ENCODE measurements at places on chromosomes 12 and 14. TPM values are rescaled to one million over a fixed set of nuclear protein-coding genes. Genes with fewer than 3 reads are reported as not detected.

- no peaks in the 10 kb centered on the region for H3K4me1 ChIP-seq
- no peaks in the 10 kb centered on the region for H3K36me3 ChIP-seq
- no peak overlapping the region for H3K4me3 ChIP-seq
Measured at GRCh38 chr14:49191380-49191779, 394.8 kb downstream of the RPS29 start.

GRCh38 chr12:108980831-108981618 is 39.8 kb downstream of the SVOP start:
- H3K27ac ChIP-seq = no peak overlapping the region
- H3K4me3 ChIP-seq = no peak overlapping the region
- H3K36me3 ChIP-seq = no peaks in the 10 kb centered on the region
- no peaks in the 10 kb centered on the region for H3K27me3 ChIP-seq

Gene INHBC
- not detected for total RNA-seq

- DNase-seq = no peak
- no peaks in the 10 kb centered on the region for H3K27me3 ChIP-seq
- H3K27ac ChIP-seq = no peak overlapping the region
- H3K4me1 ChIP-seq = no peaks in the 10 kb centered on the region
- no peak overlapping the region for H3K4me3 ChIP-seq
Measured at GRCh38 chr12:78081590-78082314, 251.1 kb downstream of the NAV3 start.

DNA sequence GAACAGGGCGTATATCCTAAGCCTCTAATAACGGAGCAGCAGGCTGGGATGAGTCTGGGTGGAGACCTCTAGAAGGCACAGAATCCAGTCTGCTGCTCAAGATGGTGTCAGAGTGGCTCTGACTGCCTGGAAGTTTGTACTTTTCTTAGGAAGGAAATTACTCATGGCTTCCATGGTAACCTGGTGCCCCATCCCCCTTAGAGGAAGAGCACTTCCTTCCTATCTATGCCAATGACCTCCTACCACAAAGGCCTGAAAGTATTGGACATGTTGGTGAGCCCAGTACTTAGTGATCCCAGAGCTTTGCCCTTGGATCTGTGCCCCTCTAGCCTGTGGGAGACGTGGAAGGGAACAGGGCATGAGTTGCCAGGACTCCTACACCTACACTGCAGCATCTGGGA is 1.5 kb downstream of the BATF start:
- H3K36me3 ChIP-seq = peaks cover 68% of the 10 kb centered on the region
- peak overlapping the region; percentile 100 for H3K4me3 ChIP-seq
- peak overlapping the region; percentile 100 for H3K27ac ChIP-seq
- H3K27me3 ChIP-seq = no peaks in the 10 kb centered on the region

DNA sequence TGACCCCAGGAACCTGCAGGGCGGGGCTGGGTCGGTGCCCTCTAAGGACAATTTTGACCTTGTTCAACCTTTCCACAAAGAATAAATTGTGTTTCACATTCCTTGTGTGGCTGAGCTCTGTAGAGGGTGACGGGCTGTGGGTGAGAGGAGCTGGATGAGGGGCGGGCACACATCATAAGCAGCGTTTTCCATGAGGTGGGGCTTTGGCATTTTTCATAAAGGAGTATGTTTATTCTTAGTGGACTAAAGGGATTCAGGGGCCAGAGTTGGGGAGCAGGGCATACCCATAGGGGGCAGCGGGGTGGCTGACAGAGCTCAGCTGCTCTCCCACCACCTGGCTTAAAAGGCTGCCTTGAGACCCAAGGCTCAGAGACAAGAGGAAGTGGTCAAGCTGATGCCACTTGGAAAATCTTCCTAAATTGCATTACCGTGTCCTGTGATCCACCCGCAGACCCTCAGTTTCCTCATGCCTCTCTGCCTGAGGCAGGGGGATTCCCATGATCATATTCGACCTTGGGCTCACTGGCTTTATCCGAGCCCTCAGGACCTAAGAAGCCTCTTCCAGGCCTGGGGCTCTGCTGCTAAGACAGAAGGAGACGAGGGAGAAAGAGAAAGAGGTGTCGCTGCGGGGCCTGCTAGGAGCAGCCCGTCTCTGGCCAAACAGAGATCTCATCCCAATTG is 11.4 kb downstream of the MMP14 start:
- peaks cover 2% of the 10 kb centered on the region for H3K27me3 ChIP-seq
- H3K4me3 ChIP-seq = no peak overlapping the region

GRCh38 chr12:40226705-40227104 is 1.9 kb downstream of the LRRK2 start:
- H3K4me3 ChIP-seq = no peak overlapping the region
- H3K27me3 ChIP-seq = peaks cover 50% of the 10 kb centered on the region
- H3K27ac ChIP-seq = no peak overlapping the region
- H3K36me3 ChIP-seq = no peaks in the 10 kb centered on the region

GRCh38 chr12:122811777-122812176 is 23.5 kb upstream of the HIP1R start:
- H3K4me3 ChIP-seq = no peak overlapping the region
- H3K36me3 ChIP-seq = no peaks in the 10 kb centered on the region
- DNase-seq = no peak
- H3K27ac ChIP-seq = no peak overlapping the region
- H3K27me3 ChIP-seq = no peaks in the 10 kb centered on the region

DNA sequence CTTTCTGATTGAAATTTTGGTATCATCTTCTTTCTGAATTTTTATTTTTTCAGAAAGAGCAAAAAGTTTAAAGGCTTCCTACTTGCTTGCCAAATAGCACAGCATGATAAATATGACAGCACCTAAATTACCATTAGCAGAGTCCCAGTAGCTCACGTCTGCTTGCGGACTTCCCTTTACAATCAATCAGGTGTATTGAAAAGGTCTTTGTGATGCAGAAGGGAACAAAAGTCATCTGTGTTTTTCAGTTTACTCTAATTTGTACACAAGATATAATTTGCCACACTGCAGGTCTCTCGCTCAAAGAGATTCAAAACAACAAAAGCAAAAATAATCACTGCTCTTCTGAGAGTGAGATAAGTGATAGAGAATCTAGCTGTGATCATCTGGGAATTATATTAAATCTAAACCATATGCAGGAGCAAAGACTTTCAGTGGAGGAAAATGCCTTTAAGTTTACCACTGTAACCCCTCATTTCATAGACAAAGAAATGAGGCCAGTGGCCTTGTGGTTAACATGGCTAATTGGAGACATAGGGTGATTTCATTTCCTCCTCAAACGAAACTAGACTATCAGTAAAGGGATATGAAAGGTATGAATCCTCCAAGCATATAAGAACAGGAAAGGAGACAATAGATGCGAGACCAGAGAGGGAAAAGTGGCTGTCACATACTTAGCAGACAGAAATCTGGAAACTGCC is 240.8 kb upstream of the TMPO start:
- no peak overlapping the region for H3K4me3 ChIP-seq
- no peaks in the 10 kb centered on the region for H3K36me3 ChIP-seq
- no peaks in the 10 kb centered on the region for H3K27me3 ChIP-seq

GRCh38 chr12:40033242-40033630 is 72.6 kb downstream of the SLC2A13 start:
- peaks cover 2% of the 10 kb centered on the region for H3K4me1 ChIP-seq
- H3K4me3 ChIP-seq = no peak overlapping the region
- no peaks in the 10 kb centered on the region for H3K27me3 ChIP-seq
- H3K36me3 ChIP-seq = no peaks in the 10 kb centered on the region

Gene TAMALIN
- total RNA-seq = 11.5 TPM

DNA sequence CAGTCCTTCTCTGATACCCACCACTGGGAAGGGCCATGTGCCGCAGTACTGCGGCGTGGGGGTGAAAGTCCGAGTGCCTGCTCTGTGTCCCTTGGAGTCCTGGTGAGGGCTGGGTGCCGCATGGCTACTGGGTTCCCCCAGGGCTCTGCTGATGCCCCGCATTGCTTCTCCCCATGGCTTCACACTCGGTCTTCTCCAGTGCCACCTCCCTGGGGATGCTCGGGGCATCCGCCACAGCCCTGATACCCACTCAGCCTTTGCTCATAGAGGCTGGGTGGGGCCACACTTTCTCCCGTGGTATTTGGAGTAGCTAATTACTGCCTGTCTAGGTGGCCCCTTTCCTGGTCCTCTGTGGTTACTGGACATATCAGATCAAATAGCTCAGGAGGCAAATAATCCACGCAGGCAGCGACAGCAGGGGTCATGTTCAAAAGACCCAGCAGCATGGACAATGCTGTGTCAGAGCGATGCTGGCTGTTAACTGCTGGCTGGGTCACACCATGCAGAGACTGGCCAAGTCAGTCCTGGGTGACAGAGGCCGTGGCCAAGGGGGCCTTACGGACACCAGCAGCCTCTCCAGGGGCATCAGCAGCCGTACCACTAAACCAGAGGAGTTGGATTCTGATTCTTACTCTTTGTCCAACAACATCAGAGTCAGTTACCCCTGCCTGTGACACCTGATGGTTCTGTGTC is 106.5 kb downstream of the ADGRD1 start:
- H3K36me3 ChIP-seq = no peaks in the 10 kb centered on the region
- H3K4me1 ChIP-seq = no peaks in the 10 kb centered on the region
- H3K27me3 ChIP-seq = peaks cover 23% of the 10 kb centered on the region
- no peak overlapping the region for H3K27ac ChIP-seq

Gene C1QL4
- not detected for total RNA-seq

- no peak overlapping the region for H3K27ac ChIP-seq
- H3K36me3 ChIP-seq = no peaks in the 10 kb centered on the region
- no peak for DNase-seq
- H3K4me1 ChIP-seq = peaks cover 5% of the 10 kb centered on the region
- peak overlapping the region; percentile 59 for H3K4me3 ChIP-seq
- H3K27me3 ChIP-seq = peaks cover 3% of the 10 kb centered on the region
Measured at GRCh38 chr12:48903363-48903981, 21.8 kb downstream of the FKBP11 start.

DNA sequence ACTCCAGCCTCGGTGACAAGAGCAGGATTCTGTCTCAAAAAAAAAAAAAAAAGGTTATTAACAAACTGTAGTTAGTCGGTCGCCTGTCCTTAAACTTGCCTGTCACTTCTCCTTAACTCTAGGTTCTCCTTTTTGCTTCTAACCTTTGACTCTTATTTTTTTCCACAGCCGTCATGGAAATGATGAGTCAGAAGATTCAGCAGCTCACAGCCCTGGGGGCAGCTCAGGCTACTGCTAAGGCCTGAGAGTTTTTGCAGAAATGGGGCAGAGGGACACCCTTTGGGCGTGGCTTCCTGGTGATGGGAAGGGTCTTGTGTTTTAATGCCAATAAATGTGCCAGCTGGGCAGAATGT is 418 bp upstream of the MYG1 start:
- no peaks in the 10 kb centered on the region for H3K27me3 ChIP-seq
- H3K4me1 ChIP-seq = peaks cover 72% of the 10 kb centered on the region
- peak overlapping the region; percentile 92 for H3K27ac ChIP-seq
- peaks cover 63% of the 10 kb centered on the region for H3K36me3 ChIP-seq
- H3K4me3 ChIP-seq = peak overlapping the region; percentile 85
- peak; percentile 61 for DNase-seq

DNA sequence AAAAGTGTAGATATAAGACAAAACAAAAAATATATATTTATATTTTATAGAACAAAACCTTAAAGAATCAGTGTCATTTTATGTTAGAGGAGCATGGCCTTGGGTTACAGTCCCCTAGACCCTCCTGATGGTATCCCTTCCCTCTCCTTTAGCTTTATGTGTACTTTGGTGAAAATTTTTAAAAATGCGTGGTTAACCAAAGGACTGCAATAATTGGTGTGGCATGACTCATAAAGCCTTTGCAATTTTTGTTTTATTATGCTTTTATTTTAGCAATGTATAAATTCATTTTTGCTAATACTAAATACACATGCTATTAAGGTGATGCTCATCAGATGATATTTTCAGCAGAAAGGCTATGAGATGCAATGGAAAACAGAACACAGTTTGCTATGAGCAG is 264.4 kb downstream of the SYT1 start:
- H3K36me3 ChIP-seq = no peaks in the 10 kb centered on the region
- DNase-seq = no peak
- no peak overlapping the region for H3K27ac ChIP-seq
- no peaks in the 10 kb centered on the region for H3K27me3 ChIP-seq
- H3K4me3 ChIP-seq = no peak overlapping the region

DNA sequence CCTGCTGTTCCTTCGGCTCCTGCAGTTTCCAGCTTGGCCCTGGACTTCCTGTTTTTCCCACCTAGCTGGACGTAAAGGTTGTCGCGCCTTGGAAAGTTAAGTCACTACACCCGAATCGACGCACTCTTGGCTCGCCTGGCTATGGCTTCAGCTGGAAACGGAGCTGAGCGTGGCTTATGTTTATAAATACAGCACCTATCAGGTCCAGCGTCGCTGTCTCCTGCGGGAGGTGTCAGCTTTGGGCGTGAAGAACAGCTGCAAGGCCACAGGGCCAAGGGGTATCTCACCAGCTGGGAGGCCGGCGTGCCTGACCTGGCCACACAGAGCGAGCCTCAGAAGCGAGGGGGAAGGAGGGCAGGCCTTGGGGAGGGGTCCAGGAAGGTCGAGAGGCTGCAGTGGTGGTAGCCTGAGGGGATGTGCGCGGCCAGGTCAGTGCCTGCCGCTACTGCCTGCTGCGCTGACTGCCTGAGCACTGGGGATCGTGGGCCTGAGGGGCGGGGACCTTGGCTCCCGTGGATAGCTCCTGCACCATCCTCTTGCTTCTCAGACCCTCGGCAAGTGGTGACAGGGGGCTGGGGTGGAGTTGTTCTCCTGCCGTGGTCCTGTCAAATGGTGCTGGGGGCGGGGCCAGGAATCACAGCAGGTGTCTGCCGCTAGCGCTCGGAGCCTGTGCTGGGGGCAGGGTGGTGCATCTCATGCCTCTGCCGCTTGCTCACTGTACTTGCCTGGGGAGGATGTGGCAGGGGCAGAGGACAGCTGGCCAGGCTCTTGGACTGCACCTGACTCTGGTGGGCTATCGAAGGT is 12.5 kb downstream of the PACS2 start:
- H3K36me3 ChIP-seq = no peaks in the 10 kb centered on the region
- H3K4me3 ChIP-seq = no peak overlapping the region

GRCh38 chr12:96912261-96912660 is 5.2 kb downstream of the NEDD1 start:
- DNase-seq = no peak
- H3K27ac ChIP-seq = no peak overlapping the region
- peaks cover 50% of the 10 kb centered on the region for H3K4me1 ChIP-seq

DNA sequence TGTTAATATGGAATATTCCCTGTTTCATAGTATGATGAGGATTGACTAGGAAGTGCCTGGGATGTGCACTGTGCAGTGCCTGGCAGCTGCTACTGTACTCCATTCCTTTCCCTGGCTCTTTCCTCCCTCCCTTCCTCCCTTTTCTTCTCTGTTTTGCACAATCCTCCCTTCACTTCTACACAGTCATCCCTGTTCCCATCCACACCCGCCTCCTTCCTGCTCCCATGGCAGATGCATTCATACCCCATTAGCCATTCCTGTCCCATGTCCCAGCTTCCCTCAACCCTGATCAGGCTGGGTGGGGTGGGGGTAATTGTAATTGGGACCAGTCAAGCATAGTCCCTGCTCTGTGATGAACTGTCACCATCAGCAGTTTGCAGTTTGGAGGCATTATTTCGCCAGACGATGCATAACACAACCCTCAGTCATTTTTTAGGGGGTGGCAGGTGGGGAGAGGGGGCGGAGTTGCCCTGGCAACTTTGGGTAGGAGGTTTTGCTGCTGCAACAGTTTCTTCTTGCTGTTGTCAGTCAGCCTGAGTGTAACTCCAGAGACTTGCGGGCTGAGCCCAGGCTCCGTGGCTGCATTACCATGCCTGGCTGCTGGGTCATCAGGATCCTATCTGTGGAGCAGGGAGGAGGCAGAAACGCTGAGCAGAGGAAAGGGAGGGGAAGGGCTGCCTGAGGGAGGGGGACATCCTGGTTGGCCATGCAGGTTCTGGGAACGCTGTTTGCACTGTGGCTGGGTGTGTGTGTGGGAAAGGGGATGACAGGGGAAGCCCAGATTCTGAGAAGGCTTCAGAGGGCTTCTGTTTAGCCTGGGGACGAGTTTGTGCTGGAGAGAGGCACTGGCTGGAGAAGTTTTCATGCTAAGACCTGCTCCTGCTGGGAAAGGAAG is 4.1 kb upstream of the KRT84 start:
- no peak overlapping the region for H3K27ac ChIP-seq
- peaks cover 7% of the 10 kb centered on the region for H3K27me3 ChIP-seq
- H3K4me3 ChIP-seq = no peak overlapping the region
- no peak for DNase-seq

All from activated CD4-positive, alpha-beta T cell treated with anti-CD3 and anti-CD28 coated beads for 36 hours (primary cell).